ENCODE measurements at places on chromosomes 5 and 9.

DNA sequence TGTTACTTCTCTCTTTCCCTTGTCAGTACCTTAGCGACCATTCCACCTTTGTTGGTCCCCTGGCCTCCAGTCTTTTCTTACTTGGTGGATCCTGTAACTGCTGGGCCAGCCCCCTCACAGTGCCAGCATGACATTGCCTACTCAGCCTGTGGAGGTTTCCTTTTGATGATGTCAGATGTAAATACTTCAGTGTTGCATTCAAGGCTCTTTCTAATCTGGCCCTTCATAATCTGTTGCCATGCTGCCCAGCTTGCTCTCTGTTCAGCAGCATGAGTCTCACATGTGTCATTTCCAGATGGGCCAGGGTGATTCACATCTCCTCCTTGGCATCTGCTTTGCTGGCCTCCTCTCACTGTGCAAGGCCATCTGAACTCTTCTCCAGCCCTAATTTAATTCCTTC is 57.1 kb downstream of the MAST4 start:
- DNase-seq: no peak

- DNase-seq: no peak
Measured at GRCh38 chr5:56977021-56977420, 25.1 kb upstream of the MIER3 start.

GRCh38 chr9:23648651-23649050 is 177.4 kb downstream of the ELAVL2 start:
- DNase-seq: no peak

DNA sequence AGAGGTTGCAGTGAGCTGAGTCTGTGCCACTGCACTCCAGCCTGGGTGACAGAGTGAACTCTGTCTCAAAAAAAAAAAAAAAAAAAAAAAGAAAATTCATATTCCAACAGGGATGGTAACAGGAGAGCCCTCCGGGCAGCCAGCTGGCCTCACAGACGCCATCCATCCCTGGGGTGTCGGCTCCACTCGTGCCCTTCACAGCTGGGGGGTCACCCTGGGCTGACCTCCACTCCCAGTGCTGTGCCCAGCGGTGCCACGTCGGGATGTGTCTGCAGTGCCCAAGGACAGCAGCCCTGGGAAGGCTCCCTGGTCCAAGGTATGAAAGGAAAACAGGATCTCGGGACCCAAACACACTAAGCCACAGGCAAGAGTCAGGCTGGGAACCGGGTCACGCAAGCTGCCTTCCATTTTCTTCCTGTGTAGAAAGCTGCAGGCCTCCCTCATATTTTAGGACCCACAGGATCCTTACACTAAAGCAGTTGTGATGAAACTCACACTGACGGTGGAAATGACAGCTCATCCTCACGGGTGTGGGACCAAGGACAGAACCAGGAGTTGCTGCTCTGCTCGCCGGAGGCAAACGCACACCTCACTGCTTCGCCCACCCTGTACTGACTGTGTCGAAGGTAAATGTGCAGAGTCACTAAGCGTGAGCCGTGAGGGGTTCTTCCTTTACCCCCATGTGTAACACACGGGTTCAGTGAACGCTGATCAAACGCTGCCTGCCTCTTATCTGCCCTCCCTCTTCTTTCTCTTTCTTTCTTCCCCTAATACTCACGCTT is 5.3 kb downstream of the SLC12A7 start:
- DNase-seq: no peak

DNA sequence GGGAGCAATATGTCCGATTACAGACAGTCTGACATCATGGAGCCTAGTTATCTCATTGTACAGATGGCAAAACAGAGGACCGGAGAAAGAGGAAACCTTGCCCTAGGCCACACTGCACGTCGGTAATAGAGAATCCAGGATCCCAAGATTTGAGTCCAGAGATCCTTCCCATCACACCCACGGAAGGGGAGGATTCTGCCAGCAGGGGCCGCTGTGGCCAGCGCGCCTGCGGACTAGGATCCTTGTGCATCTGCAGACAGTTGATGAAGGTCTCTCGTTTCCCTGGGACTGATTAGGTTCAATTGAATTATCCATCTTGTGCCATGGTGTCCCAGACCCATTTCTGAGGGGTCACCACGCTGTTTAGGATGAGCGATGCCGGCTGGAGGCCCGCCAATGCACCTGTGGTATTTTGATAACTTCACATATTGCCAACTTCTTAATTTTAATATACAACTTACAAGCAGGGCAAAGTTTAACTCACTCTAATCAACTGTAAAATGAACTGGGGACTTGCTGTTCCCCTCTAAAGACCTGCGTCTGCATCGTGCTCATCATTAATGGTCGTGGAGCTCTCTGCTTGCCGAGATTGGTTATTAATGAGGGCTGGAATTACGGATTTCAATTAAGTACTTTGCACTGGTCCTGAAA is 592.7 kb upstream of the BRINP1 start:
- DNase-seq: no peak

DNA sequence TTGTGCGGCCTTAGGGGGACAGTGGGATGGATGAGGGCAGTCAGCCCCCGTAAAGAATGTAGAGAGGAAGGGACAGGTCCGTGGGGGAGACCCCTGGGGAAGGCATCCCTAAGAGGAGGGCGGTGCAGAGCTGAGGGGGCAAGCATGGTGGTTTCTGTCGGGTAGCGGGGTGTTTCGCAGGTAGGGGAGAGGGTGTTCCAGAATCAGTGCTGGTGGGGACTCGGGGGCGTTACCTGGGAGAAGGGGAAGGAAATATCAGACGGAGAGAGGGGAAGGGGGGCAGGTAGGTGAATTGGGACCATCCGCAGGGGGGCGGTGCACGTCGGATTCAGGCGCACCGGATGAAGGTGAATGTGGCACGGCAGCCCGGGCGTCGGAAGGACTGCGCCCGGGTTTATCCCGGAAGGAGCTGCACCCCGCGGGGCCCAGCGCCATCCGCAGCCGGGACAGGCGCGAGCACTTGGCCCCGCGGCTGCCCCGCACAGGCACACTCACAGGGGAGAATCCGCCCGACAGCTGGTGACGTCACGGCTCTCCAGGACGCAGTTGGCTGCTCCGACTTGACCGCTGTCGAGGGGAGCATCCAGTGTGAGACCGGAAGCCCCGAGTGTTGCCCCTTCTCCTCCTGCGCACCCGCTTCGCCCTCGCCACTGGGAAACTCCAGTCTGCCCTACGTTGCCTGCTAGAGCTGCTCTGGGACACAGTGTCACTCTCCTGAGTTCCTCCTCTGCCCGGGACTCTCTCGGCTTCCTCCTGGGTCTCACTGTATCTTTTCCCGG is 1.3 kb downstream of the CD72 start:
- no peak for DNase-seq

DNA sequence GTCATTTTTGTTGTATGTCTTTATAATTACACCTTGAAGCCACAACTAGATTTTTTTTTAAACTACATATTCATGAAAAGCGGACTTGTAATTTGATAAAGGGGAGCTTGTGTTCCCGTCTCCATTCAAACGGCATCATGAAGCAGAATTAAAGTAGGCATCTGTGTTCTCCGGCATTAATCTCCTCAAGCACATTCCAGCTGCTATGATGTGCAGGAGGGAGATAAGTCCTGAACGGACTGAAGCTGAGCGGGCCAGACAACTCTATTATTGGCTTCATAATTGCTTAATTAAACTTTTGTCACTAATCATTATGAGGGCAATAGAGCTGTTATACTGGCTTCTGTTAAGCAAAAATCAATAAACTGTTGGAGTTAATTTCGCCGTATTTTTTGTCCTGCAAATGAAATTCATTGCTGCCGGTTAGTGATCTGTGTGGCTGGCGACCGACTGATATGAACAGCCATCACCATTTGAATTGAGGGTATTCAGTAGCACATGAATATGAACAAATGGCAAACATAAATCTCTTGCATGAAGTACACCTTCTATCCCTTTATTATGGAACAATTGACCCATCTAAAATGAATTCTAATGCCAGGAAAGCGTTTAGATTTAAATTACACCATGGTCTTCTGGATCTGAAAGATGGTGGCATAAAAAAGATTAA is 408.8 kb upstream of the IRX1 start:
- DNase-seq: no peak

DNA sequence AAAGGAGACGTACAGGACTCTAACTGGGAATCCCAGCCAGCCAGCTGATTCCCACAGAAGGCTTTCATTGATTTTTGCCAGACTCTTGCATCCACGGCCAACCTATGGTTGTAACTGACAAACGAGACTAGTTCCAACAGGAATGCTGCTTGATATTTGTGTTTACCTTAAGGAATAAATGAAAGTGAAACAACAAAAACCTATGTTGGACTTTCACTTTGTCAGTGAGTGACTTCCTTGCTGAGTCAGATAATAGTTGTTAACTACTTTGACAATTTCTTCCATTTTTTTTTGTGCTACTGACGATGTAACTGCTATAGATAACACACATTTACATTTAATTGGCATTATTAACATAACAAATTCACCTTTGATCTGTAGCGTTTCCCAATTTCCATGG is 63.4 kb upstream of the LRRTM2 start:
- no peak for DNase-seq

DNA sequence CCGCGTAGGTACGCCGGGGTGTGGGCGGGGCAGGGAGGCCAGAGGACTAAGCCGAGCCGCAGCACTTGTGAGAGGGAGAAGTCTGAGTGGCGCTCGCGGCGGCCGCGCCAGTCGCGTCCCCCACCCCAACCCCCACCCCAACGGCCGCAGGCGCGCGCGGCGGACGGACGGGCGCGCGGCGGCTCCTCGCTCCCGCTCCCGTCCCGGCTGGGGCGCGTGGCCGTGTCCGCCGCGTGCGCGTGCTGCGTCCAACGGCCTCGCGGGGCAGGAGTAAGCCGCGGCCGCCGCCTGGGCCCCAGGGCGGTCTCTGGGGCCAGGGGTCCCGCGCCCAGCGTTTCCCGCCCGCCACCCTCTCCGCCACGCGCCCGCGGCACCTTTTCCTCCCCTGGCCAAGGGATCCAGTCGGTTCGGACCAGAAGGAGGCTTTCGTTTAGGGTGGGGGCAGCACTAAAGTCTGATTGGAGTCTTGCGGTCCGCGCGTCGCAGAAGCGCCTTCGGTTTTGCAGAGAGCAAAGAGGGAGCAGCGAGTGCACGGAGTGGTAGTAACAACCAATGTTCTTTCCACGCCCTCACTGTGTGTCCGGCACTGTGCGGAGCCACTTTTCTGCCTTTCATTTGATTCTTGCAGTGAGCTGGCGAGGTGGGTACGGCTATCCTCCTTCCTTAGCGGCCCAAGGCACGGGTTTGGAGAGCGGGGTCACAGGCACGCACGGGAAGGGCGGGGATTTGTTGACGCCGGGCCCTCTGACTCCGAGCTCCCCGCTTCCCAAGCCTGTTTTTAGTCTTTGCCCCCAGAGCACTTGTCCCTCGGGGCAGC is 483 bp downstream of the G3BP1 start:
- peak; percentile 30 for DNase-seq

GRCh38 chr5:97094579-97095317 is 47.7 kb downstream of the LIX1 start:
- no peak for DNase-seq

DNA sequence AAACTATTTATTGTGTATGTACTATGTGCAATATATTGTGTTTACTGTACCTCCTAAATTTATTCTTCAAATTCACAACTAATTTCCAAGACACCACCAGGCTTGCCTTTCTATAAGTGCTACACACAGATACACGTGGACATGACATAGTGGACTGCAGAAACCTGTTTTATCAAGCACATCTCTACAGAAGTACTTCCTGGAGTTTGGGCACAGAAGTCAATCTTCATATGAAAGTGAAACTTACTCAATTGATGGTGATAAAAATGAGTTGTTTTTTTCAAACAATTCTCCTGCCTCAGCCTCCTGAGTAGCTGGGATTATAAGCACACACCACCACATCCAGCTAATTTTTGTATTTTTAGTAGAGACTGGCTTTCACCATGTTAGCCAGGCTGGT is 57.6 kb downstream of the NLN start:
- no peak for DNase-seq

GRCh38 chr5:17907094-17907493 is 272.8 kb downstream of the TAF11L14 start:
- no peak for DNase-seq

GRCh38 chr5:135437796-135438560 is 9.2 kb downstream of the DCANP1 start:
- peak; percentile 58 for DNase-seq

- DNase-seq: no peak
Measured at GRCh38 chr9:93648181-93648580, 71.8 kb downstream of the PHF2 start.

DNA sequence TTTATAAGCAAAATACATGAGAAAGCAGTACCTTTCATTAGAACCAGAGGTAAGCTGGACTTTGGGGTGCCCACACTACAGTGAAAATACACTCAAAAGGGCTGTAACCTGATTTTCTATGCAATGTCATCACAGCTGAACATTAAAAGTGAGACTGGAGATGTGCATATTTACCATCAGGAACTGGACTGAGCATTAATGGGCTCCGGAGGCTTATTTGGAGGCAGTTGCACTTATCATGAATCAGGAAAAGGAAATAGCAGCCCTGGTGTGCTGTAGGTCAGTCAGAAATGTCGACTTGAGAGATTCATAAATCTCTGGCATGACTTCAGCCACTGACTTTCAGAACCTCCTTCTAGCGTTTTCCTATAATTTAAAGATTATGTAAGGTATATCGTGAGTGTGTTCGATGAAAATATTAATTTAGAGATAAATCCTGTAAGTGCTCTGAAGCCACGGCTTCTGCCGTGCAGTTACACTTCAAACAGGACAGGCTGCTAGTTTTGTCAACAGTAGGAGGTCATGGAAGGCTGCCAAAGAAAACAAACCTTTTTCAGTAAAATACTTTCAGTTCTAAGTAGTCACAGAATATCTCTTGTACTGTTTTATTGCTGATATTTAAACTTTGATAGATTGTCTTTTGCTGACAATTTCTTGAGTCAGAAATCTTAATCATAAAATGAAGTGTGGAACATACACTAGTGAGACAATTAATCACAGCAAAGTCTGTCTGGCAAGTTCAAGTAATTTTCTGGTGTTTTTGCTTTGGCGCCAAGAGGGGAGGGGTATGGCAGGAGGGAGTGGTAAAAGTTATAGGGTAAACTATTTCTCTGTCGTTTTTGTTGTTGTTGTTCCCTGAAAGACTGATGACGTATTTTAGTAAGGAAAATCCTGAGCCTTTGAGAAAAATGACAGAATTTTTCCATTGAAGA is 939.7 kb downstream of the NR2F1-AS1 start:
- DNase-seq: peak; percentile 60

GRCh38 chr9:95137587-95138145 is 179.8 kb downstream of the FANCC start:
- no peak for DNase-seq

- DNase-seq: no peak
Measured at GRCh38 chr5:54822324-54822687, 163.1 kb downstream of the ESM1 start.

DNA sequence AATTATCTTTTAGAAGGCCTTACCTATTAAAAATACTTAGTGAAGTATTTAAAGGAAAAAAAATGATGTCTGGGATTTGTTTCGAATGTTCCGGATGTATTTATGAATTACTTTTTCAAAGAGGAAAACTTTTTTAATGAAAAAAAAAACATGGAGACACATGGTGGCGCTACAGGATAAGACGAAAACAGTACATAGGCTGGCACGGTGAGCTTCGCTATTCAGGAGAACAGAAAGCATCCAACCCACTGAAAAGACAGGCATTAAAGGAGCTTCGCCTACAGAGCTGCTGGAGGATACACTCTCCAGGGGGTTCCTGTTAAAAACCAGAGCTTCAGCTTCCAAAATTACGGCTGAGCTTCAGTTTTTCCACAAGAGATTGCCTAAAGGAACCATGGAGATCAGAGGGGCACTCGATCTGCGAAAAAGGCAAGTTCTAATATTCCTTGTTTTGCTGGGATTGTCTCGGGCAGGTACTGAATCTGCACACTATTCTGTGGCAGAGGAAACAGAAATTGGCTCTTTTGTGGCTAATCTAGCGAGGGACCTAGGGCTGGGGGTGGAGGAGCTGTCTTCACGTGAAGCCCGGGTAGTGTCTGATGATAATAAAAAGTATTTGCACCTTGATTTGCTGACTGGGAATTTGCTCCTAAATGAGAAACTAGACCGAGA is at the start of gene PCDHB14:
TSS of gene PCDHB14 (plus strand) at position 232 of the 672 bp plus-strand sequence. CDS start at position 395, 163 bp downstream.
- no peak for DNase-seq

All from skin of body (tissue), 3 donors.